ENCODE measurements at places on chromosomes 7 and 10.

- DNase-seq, result no peak
Observed at GRCh38 chr7:139950881-139951525, 111.7 kb downstream of the PARP12 start.

GRCh38 chr10:80485076-80485945 lies 31.2 kb downstream of the TSPAN14 start:
- no peak for DNase-seq

DNA sequence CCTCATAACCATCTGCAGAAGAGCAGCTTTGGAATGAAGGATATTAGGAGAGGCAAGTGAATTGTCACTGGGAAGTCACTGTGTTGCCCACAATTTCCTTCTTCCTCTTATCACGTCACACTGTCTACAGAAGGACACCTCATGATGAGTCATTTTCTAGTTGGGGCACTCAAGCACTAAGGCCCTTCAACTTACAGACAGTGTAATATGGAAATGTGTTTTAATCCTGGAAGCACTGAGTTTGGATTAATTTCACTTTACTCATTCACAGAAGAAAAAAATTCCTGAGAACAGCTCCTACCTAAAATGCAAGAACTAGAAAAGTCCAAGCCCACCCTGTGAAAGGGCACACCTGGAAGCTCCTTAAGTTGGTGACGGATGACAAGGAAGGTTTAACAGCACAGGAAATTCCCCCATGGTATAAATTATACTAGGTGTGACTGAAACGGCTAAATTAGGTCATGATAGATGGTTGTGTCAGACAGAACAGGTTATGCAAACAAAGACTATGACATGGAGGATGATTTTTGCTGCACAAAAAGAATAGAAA lies 56.6 kb downstream of the PARD3 start:
- DNase-seq, result peak; percentile 86

DNA sequence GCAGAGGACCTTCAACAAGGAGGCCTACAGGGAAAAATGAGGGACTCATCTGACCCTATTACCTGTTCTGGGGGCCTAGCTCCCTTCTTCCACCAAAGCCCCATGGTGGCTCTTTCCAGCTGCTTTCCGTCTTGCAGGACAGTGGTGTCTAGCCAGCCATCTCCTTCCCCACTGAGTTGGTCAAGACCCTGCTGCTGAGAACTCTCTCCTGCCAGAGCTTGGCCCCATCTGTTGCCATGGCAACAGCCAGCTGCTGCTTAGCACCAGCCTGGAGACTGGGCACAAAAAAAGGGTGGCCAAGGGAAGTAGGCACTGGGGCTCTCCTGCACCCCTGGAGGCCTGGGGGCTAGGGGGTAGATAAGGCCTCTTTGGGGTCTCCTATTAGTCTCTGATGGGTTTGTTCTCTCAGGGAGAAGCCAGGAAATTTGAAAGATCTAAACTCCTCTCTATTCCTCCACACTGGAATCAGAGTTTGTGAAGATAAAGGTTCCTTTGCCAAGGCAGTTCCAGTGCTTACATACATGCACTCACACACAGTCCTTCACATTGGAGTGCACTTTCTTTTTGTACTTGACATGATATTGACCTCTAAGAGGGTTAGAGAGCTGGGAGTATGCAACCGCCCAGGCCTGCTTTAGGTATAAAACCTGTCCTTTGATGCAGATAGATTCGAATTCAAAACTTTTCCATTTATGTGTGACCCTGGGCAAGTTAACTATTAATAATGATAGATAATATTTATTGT lies 15.8 kb downstream of the TSPAN33 start:
- no peak for DNase-seq

DNA sequence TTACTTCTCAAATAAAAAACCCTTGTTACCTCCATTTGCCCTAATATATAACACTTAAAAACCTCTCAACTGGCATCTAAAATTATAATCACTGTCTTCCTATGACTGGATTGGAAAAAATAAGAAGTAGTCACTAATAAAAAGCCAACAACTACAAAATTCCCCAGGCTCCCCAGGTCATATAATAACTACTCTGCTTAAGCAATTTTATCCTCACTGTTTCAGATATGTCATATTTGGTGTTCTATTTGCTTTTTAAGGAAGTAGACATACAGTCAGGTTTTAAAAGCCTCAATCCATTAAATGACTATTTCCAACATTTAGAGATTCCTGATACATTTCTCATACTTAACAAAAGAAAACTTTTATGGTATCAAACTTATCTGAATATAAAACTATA lies 2.4 kb downstream of the H2AZ2 start:
- DNase-seq, result no peak

DNA sequence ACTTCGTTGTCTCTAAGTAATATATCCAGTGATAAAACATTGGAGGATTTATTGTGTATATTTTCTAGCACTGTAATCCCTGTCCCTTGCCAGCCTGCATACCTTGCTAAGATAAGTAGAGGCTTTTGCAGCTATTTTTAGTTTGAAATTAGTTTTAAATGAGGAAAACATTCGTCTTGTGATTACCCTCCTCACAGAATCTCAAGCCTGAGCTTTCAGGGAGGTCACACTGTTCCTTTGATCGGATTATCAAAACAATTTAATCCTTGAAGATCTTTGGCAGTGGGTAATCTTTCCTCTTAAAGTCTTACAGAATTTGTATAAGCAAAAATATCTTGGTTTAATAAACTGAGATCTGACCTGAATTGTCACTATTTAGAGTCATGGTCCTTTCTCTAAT lies 897.0 kb upstream of the CELF2 start:
- no peak for DNase-seq

DNA sequence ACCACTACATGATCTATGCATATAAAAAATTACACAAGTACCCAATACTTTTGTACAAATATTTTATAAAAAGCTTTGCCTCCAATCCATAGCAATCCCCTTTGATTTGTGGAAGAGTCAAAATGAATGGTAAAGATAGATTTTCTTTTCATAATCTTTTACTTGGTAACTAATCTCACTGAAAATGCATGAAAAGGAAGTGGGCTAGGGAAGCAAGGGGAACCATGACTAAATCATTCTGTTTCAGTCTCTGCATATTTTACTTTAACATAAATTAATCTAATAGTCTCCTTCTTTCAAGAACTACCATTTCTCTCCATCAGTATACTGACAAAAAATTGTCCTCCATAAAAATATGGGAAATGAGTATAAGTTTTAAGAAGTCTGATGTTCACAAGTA lies 96.9 kb downstream of the TES start:
- DNase-seq, result no peak

GRCh38 chr10:129936923-129937300 lies 27.2 kb downstream of the EBF3 start:
- no peak for DNase-seq

GRCh38 chr10:130761788-130762301 lies 549.7 kb downstream of the TCERG1L start:
- DNase-seq, result no peak

DNA sequence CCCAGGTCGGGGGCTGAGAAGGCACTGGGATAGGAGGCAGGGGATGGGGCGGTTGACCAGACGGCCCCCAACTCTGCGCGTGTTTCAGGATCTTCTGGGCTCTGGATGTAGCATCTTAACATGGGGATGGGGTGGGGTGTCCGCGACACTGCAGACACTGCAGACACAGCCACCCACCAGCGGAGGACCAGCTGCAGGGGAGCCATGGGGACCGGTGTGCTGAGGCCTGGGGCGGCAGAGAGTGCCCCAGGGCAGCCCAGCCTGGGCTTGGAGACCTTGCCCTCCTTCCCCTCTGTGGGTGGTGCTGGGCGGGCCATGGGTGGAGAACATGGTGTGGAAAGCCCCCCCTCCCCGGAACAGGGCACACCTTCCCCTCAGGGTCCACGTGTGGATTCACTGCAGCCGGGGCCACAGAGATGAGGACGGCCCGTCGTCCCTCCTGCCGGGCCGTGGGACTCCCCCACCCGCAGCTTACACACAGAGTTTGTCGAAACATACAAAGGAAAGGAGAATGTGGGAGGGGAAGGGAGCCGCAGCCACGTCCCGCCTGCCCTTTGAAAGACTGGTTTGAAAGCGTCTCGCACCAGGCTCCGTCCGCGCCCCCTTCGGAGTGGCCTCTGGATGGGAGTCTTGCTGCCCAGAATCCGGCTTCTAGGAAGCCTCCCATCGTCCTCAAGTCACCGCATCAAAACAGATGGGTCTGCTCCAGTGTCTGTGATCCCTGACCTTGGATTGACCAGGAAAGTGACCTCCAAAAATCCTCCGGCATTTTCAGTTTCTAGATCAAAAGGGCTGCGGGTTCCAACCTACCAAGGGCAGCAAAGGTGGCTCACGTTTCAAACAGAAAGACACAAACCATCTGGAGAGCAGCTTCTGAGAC lies 91.5 kb upstream of the TCERG1L start:
- DNase-seq, result no peak

GRCh38 chr10:59891349-59891748 lies 15.0 kb downstream of the CCDC6 start:
- no peak for DNase-seq

GRCh38 chr10:87816163-87816897 lies 1.7 kb downstream of the ATAD1 start:
- no peak for DNase-seq

Data from AG08395 (cell line).